ENCODE measurements at places on chromosomes 6 and 20. TPM values are rescaled to one million over a fixed set of nuclear protein-coding genes. Genes with fewer than 3 reads are reported as not detected.

DZANK1 gene
- 6.4 TPM for total RNA-seq

OXT gene
- total RNA-seq, result not detected

NKAIN2 gene
- 0.56 TPM for total RNA-seq

ULBP1 gene
- 9.3 TPM for total RNA-seq

COL11A2 gene
- 3.8 TPM for total RNA-seq

IP6K3 gene
- 2.7 TPM for total RNA-seq

- peak; percentile 7 for DNase-seq
Measured at GRCh38 chr20:48463916-48464315, 363.9 kb downstream of the PREX1 start.

GRCh38 chr20:22529150-22530019, 55.0 kb downstream of the FOXA2 start:
- no peak for DNase-seq

DNA sequence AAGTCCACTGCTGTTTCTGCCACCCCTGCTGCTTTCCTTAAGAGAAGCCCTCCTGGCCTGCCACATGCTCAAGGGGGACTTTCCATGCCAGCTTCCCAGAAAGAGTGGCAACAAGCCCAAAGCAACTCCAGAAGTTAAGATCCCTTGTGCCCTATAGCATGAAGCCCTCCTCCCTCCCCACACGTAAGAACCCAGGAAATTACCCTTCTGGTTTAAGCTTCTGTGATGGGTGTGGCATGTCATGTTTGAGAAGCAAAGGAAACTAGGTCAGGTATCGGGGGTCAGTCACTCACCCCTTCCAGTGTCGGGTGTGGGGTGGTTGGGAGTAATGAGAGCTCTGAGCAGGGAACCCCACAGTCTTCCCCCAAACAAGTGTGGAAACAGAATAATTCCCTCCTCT, 196.1 kb downstream of the LRFN2 start:
- DNase-seq, result no peak

GRCh38 chr6:147675281-147675680, 166.8 kb downstream of the SAMD5 start:
- no peak for DNase-seq

GRCh38 chr20:2320813-2321658, 25.2 kb downstream of the TGM3 start:
- DNase-seq, result no peak

- no peak for DNase-seq
Measured at GRCh38 chr6:54031169-54031568, 80.1 kb upstream of the MLIP start.

- DNase-seq, result no peak
Measured at GRCh38 chr6:116413357-116413756, 42.6 kb downstream of the DSE start.

GRCh38 chr20:46646659-46647380, 4.4 kb downstream of the SLC13A3 start:
- DNase-seq, result no peak

- DNase-seq, result no peak
Measured at GRCh38 chr20:56350842-56351241, 7.9 kb upstream of the FAM210B start.

- DNase-seq, result no peak
Measured at GRCh38 chr6:4964675-4965561, 38.9 kb downstream of the RPP40 start.

DNA sequence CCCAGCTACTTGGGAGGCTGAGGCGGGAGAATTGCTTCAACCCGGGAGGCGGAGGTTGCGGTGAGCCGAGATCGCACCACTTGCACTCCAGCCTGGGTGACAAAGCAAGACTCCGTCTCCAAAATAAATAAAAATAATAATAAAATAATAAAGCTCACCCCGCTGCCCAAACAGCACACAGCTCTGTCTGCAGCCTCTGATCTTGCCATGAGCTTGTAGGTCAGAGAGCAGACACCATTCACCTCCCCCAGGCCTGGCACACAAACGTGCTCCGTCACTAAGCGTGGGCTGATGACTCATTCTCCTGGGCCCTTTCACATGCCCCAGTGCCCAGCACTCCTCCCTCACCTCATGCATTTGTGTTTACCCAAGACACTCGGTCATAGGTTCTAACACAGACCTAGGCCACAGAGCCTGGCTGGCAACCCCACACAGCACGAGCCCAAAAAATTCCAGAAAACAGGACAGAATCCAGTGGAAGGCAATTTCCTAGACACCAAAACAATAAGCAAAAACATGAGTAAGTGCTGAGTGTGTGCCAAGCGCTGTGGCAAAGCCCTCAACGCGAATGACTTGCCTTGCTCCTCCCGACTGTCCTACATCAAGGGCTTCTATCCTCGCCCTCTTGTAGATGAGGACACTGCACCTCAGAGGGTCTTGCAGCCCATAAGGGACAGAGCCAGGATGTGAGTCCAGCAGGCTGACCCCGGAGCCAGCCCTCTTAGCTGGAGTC, 18.0 kb downstream of the ATP9A start:
- DNase-seq, result no peak

- no peak for DNase-seq
Measured at GRCh38 chr20:41358717-41359116, 7.9 kb downstream of the EMILIN3 start.
